KG1 (cell line): ENCODE measurements at places on chromosomes 12 and 14.

GRCh38 chr12:30257618-30258017 lies 438.1 kb downstream of the IPO8 start:
- DNase-seq: no peak

DNA sequence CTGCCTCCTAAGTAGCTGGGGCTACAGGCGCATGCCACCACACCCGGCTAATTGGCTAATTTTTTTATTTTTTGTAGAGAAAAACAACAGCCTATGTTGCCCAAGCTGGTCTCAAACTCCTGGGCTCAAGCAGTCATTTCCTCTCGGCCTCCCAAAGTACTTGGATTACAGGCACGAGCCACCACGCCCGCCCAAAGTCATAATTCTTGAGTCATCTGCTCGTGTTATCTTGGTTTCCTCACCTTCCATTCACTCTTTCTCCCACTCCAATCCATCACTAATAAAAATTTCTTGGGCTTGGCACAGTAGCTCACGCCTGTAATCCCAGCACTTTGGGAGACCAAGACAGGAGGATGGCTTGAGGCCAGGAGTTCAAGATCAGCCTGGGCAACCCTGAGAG lies 32.0 kb downstream of the ITGA7 start:
- DNase-seq: no peak

GRCh38 chr12:109797905-109798669 lies 35.1 kb downstream of the TRPV4 start:
- peak; percentile 26 for DNase-seq

DNA sequence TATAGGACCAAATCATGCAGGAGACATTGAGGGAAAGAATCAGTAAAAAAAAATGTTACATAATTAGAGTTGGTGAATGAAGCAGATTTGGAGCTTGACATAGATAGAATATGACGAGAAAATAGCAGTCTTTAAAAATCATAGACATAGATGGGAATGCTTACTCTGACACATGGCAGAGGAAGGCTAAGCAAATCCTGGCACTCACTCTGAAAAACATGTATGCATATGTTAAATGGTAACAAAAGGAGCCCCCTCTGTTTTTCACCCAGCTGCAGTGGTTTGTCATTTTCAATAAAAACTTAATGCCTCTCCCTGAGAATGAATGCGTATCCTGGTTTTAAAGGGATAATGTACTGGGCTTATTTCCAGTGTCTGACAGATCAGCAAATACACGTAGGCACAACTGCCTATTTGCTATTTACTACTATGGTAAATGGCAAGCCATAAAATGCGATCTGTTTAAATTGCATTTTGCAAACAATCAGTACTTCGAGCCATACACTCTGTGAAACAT lies 561.2 kb upstream of the SEL1L start:
- no peak for DNase-seq

- DNase-seq: no peak
These were observed 22.8 kb downstream of the APOBEC1 start for GRCh38 chr12:7642876-7643309.

GRCh38 chr14:49853158-49853477 lies 530 bp upstream of the NEMF start:
- no peak for DNase-seq

- no peak for DNase-seq
These were observed 9.6 kb downstream of the BAG5 start for GRCh38 chr14:103552846-103553210.

DNA sequence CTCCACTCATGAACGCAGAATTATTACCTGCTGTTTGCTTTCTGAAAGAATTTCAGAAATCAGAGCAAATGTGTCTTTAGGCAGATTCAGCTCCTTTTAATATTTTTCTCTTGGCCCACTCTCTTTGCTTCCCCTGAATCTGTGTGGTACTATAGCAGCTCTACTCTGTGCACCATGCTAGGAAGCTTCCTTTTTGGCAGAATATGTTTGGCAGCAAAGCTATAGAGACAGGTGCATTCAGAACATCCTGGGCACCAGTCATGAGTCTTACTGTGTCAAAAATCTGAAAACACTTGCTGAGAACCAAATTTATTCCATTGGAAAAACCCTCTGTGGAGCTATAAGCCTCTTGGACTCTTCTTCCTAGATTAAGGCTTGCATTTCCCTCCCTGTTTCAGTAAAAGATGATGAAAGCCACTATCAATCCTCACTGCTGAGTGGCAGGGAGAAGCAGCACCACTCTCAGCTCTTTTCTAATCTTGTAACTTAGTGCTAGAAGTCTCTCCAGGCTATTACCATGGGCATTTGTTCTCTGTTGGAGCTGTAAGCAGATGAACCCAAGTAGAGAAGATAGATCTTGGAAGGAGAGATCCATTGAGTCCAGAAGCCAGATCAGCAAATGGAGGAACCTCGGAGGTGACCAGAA lies 18.2 kb downstream of the CIPC start:
- DNase-seq: no peak

- DNase-seq: no peak
These were observed 20.4 kb downstream of the RGS6 start for GRCh38 chr14:71952381-71953363.

DNA sequence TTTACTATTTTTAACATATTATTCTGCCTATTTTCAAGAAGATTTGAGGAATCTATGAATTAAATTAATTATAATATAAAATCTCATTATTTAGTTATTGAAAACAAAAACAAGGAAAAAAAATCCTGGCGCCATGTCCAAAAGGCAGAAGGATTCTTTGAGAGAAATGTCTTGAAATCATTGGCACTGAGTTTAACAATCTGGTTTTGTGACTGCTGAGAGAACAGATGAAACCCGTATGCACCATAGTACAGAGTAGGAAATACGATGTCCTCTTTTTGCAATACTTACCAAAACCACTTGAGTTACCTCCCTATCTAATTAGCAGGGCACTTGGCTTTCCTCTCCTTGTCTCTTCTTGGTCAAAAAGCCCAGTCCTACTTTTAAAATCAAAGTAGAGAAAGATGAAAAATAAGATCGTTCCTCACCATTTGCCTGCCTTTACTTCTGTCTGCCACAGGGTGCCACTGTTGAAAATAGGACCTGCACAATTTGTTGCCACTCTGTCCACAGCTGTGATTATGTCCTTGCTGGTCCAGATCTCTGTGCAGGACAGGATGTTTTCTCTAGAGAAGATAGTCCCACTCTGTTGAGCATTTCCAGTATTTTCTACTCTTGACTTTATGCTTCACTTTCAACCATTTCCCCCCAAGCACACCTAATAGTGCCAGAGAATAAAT lies 179.7 kb downstream of the PDZRN4 start:
- DNase-seq: no peak

GRCh38 chr14:71566276-71566675 lies 366.0 kb upstream of the RGS6 start:
- no peak for DNase-seq

DNA sequence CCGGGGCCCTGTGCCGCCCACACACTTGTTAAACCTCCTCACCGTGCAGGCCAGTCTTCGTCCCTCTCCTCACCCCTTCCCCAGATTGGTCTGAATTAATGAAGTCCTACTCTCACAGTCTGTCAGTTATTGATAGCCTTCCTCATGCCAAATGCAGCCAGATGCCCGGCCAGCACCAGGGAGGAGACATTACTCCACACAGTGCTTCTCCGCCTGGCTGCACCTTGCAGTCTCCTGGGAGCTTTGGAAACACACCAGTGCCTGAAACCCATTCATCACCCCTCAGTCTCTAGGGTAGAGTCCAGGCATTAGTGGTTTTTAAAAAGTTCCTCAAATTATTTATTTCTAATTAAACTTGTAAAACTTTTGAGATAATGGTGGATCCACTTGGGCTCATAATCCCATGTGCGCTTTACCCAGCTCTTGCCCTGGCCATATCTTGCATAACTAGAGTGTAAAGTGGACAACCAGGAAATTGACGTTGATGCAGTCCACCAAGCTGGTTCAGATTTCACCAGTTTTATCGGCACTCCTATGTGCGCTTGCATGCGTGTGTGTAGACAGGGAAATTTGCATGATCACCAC lies 38.2 kb upstream of the TSPAN9 start:
- DNase-seq: no peak

GRCh38 chr12:5777451-5777850 lies 167.6 kb downstream of the ANO2 start:
- no peak for DNase-seq

DNA sequence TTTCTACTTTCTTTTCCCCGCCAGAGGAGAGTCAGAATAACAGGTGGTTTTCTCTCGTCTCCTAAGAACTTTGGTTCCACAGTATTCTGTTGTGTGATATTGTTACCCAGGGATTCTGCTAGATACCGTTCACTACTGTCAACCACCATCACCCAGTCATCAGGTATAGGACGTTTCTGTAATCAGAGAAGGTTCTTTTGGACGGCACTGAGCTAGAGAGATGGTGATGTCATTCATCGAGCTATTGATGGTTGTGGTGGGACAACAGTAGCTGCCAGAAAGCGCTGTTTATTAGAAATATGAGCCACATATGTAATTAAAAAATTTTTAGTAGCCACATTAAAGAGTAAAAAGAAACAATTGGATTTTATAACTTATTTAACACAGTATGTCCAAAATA lies 17.0 kb downstream of the ERC1 start:
- DNase-seq: no peak

DNA sequence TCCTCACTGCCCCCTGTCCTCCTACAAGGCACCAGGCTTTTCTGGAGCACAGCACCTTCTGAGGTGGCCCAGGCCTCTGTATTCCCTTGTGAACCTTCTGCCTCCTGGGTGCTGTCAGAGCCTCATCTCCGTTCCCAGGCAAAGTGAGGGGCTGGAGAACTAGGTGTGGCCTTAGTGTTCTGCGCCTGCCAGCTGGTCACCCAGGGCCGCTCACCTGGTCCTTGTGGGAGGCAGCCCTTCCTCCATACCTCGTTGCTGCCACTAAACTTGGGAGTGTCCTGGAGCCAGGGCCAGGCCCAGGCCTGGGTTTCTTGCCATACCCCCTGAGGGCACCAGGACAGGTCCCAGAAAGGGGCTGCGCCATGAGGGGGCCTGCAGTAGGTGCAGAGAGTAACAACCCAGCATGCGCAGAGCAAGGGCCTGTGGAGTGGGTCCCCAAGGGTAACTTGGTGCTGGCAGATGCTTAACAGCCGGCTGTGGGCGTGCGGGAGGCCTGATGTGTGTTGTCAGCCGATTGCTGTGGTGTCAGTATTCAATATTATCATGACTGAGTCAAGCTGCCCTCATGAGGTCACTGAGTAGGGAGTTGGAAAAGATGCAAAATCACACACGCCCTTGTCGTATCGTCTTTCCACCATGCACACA lies 17.1 kb downstream of the OTUB2 start:
- no peak for DNase-seq

DNA sequence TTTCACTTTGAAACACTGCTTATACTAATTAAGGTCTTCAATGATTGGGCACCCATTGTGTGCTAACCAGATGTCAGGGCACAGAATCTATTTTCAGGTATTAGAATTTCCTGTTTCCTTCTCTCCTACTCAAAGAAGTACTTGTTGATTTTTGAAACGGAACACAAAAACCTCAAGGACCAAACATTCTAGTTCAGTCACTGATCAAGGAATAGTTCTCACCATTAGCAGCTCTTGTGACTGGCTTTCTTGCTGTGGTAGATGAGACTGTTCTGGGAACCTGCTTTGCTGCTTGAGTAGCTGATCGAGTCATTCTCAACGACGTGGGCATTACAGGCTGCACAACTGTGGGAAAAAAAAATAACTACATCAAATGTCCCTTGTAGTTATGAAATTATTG lies 11.0 kb downstream of the DLGAP5 start:
- DNase-seq: no peak

DNA sequence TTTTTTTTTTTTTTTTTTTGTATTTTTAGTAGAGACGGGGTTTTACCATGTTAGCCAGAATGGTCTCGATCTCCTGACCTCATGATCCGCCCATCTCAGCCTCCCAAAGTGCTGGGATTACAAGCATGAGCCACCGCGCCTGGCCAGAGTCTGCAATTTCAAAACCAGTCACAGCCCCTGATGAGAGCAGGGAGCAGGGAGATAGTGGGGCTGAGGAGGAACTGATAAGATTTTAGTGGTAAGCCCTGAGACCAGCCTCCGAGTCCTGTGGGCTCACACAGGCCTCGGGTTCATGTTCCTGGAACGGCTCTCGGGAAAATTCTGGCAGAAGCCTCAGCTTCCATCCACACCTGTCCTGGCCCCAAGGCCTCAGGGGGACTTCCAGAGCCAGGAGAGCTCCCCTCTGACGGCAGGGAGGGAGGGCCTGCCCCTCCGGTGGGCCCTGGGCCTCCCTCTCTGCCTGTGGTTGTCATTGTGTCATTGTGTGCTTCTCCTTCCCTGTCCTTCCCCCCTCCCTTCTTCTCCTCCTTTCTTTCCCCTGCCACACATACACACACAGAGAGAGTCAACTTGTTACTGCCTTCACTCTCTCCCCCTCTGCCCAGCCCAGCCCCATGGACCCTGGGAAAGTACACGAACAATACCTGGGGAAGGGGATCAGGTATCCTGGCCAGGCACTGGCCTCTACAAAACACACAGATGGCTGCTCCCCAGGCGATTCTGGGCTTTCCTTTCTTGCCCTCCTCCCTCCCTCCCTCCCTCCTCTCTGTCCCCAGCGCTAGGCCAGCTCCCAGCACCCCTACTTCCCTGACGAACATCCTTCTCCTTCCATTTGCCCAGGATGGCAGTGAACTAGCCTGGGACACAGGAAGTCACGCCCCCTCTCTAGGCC lies 294.1 kb downstream of the DPF3 start:
- no peak for DNase-seq

GRCh38 chr14:70822530-70823185 lies 13.3 kb upstream of the MAP3K9 start:
- no peak for DNase-seq

GRCh38 chr12:45774508-45775162 lies 45.1 kb downstream of the ARID2 start:
- no peak for DNase-seq
